ENCODE measurements at places on chromosomes 2 and 18. TPM values are rescaled to one million over a fixed set of nuclear protein-coding genes. Genes with fewer than 3 reads are reported as not detected.

TTR gene
- 0.11 TPM for polyA plus RNA-seq

FAM228A gene
- polyA plus RNA-seq: 1.5 TPM

PTCD3 gene
- polyA plus RNA-seq: 38.1 TPM

SKOR2 gene
- polyA plus RNA-seq: not detected

GPR75 gene
- 0.84 TPM for polyA plus RNA-seq

SGPP2 gene
- polyA plus RNA-seq: 4.7 TPM

STARD6 gene
- not detected for polyA plus RNA-seq

CDH19 gene
- polyA plus RNA-seq: 29.8 TPM

REG1B gene
- 0.20 TPM for polyA plus RNA-seq

KCNG3 gene
- not detected for polyA plus RNA-seq
